Glomerular endothelial cell (primary cell): ENCODE measurements at places on chromosomes 3 and 15.

DNA sequence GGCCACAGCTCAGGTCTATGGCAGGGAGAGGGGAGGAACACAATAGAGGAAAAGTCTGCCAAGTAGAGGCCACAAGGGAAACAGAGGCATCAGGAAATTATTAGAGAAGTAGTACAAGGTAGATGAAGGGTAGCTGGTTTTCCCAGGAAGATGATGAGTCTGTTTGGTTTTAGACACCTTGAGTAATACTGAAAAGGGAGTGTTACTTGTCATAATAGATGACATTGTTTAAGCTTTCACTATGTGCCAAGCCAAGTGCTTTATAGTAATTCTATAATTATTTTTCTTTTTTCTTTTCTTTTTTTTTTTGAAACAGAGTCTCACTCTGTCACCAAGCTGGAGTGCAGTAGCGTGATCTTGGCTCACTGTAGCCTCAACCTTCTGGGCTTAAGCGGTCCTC lies 13.7 kb downstream of the PXK start:
- DNase-seq: no peak

GRCh38 chr3:15646851-15647511 lies 45.4 kb downstream of the BTD start:
- DNase-seq: peak; percentile 91

DNA sequence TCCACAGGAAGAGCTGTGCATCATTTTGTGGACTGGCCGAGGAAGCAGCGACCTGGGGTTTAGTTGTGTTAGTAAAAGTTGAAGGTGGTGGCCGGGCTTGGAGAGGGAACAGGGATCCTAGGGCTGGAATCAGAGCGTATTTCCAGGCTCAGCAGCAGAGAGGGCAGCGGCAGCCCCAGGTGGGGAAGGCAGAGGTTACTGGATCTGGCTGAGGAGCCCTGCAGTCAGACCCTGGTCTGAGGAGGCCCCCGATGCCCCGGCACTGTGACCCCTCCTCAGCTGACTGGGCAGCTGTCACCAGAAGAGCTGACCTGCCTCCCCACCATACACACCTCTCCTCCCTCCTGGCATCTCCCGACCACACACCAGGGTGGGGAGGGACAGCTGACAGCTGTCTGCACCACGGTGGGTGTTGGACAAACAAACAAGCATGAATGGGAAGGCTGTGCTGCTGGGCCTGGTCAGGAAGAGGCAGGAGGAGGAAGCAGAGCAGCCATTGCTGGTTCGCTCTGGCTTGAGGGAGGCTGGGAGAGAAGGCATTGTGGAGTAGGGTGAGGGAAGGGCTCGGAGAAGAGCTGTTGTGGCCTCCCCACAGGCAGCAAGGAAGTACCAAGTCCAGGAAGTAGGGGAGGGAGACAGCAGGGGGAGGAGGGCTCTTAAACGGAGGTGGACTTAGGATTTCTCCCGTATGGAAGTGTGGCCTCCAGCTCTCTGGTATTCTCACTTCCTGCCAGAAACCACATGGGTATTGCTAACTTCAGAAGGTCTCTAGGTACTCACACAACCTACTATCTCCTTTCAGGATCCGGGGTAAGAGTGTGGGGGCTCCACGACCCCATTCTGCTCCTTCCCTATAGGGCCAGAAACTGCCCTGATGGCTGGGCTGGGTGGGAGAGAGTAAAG lies 49.5 kb upstream of the HACD2 start:
- DNase-seq: no peak

- DNase-seq: no peak
These were observed 3.2 kb downstream of the ADIPOQ start for GRCh38 chr3:186845756-186846155.

DNA sequence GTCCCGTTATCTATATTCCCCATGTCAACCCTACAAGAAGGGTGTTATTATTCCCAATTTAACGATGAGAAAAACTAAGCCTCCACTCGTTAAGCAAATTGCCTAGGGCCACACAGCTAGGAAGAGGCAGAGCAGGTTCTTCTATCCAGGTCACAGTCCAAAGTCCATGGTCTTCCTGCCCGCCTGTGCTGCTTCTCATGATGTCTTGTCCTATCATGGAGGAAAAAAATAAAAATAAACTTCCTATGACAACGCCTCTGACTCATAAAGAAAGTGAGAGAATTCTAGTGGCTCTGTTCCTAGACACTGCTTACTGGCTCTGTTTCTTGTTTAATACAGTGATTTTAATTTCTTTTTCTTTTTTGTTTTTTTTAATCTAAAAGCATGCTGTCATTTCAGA lies 9.7 kb downstream of the COL8A1 start:
- DNase-seq: no peak

- no peak for DNase-seq
These were observed 13.5 kb upstream of the FILIP1L start for GRCh38 chr3:100127792-100128191.

DNA sequence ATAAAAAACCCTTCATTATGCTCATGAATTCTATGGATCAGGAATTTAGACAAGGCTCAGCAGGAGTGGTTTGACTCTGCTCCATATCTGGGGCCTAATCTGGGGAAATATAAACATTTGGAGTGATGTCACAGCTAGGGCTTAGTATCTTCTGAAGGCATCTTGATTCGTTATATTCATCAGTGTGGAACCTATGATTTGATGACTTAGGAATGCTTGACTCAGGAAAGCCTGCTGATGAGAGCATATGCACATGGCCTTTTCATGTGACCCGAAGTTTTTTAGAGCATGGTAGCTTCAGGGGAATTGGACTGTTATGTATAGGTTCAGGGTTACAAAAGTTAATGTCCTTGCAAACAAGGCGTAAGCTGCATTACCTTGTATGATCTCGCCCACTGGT lies 184.9 kb upstream of the LRRC3B start:
- no peak for DNase-seq

DNA sequence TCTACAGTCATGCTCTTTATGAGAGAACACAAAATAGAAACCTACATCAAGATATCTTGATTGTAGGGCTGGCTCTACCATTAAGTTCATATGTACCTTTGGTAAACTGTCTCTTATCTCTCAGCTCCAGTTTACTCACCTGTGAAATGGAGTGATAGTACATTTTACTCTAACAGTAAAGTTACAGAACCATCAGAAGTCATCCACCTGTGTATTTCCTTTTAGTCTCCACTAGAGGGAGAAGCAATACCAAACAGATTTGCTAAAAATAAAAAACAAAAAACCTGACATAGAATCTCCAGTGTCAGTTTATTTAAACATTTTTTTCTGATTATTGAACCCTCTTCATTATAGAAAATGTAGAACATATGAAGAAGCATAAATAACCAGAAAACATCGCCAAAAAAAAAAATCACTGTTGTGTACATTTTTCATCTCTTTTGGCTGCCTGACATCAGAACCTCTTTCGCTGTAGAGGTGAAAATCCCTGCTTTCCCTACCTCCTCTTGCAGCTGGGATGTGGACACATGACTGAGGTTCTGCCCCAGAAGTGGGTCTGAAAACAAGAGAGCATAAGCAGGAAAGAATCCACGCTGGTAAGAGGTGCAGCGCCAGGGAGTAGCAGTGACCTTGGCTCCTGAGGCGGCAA lies 48.7 kb upstream of the WDR72 start:
- DNase-seq: no peak

GRCh38 chr3:127909646-127910045 lies 5.4 kb upstream of the KBTBD12 start:
- no peak for DNase-seq

GRCh38 chr3:83500931-83501330 lies 1457.9 kb upstream of the CADM2 start:
- no peak for DNase-seq

DNA sequence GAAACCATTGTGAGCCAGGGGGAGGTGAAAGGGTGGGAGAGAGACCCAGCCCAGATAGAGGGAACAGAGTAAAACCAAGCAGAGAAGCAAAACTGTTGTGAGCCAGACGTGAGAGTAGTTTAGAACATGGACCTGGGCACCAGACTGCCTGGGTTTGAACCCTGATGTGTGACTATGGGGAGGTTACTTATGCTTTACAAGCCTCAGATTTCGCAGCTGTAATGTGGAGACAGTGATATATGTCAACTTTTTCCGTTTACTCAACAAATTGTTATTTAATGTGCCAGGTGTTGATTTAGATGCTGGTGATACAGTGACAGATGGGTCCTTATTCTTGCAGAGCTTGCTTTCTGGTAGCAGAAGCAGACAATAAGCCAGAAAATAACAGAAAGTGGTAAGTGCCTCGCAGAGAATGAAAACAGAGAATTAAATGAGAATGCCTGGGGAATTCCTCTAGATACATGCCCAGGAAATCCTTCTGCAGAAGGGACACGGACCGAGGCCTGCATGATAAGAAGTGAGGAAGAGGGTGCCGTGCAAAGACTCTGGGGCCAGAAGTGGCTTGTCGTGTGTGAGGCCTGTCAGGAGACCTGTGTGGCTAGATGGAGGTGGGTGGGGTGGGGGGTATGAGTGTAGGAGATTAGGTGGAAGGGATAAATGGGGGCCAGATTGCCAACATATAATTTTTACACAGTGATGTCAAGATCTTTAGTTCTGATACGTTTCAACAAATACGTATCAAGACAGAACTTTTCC lies 15.0 kb downstream of the KAT2B start:
- DNase-seq: no peak

- no peak for DNase-seq
These were observed 300.3 kb downstream of the GABRG3 start for GRCh38 chr15:27271258-27271657.

- DNase-seq: no peak
These were observed 63.2 kb downstream of the ASB7 start for GRCh38 chr15:100665570-100665969.

- DNase-seq: no peak
These were observed 42.6 kb downstream of the PPCDC start for GRCh38 chr15:75065851-75066509.

DNA sequence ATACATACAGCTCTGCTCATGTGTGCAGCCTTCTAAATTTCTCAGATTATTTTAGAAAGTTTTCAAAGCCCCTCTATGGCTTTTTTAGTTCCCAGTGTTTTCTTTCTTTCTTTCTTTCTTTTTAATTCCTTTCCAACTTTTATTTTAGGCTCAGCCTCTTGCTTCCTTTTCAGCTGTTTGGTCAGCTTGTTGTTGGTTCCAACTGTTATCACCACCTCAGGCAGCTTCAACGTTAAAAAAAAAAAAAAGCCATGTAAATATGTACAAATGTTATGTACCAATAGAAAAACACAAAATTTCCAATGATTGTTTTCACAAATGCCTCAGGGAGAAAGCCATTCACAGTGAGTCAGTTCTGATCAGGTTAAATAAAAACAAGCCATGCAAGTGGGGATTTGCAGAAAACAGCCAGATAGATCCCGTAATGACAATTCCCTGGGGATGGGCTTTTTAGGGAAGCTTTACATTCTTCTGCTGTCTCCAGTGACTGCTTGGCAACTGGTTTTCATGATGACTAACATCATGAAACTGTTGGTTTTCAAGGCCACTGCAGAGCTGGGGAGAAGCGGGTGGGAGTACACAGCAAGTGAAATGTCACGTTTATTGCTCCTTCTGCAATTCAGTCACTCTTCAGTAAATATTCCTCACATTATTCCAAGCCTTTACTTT lies 908.4 kb downstream of the EPHA3 start:
- DNase-seq: no peak

GRCh38 chr15:85709250-85709649 lies 85.5 kb downstream of the KLHL25 start:
- no peak for DNase-seq

GRCh38 chr3:62097121-62097520 lies 276.2 kb downstream of the FEZF2 start:
- no peak for DNase-seq

DNA sequence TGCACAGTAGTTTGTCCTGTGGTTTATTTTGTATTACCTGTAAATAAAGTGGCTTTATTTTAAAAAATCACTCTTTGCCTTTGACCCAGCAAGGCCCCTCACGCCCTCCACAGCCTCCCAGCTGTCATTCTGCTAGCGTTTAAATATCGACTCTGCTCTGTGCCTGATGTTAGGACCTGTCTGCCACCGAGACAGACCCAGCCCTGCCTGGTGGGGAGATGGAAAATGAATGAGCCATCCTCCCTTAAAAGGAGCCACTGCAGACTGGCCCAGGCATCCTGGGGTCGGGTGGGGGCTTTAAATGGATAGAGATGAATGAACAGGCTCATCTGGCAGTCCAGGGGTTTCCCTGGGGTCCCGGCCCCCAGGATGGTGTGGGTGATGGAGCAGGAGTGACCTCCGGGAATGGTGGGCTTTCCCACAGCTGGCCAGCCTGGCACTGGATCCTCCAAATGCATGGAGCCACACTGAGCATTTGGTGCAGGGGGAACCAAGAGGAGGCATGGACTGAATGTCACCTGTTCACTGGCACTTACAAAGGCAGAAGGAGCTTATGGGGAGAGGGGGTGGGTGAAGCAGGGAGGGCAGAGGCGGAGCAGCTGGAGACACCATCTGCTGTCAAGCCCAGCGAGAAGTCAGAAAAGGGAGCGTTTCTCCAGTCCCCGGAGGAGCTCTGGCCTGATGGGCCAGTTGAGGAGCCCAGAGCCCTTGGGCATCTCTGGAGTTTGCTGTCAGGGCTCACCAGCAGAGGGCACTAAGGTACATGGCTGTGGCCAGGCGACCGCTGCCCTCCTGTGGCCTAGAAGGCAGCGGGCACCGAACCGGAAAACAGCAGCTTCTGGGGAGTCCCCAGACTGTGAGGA lies 11.9 kb downstream of the GRM2 start:
- peak; percentile 9 for DNase-seq

- DNase-seq: no peak
These were observed 238.7 kb upstream of the EIF1B start for GRCh38 chr3:40070816-40071215.

DNA sequence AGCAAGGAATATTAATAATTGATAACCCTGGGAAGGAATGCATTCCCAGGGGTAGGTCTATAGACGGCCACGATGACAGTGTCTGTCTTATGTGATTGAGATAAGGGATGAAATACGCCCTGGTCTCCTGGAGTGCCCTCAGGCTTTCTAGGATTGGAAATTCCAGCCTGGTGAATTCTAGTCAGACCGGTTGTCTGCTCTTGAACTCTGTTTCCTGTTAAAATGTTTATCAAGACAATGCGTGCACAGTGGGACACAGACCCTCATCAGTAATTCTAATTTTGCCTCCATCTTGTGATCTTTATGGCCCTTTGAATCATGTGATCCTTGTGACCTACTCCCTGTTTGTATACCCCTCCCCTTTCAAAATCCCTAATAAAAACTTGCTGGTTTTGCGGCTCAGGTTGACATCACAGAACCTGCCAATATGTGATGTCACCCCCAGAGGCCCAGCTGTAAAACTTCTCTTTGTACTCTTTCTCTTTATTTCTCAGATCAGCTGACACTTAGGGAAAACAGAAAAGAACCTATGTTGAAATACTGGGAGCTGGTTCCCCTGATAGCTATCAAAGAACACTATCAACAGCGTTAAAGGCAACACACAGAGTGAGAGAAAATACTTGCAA lies 183.3 kb downstream of the PDE8A start:
- no peak for DNase-seq

GRCh38 chr15:44729408-44730127 lies 6.8 kb upstream of the TRIM69 start:
- no peak for DNase-seq

DNA sequence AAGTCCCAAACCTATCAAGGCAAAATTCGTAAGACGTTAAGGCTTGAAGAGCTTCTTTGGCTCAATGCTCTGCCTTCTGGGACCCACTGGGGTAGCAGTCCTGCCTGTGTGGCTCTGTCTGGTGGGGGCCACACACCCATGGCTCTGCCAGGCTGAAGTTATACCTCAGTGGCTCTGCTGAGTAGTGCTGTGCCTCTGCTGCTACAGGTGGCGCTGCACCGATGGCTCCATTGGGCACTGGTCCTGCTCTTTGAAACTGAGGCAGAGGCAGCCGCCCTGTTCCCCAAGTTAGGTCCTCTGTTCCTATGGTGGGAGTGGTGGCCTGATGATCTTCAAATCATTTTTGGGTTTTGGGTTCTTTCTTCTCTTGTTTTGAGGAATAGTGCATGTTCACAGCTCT lies 68.0 kb upstream of the AP4E1 start:
- DNase-seq: no peak

GRCh38 chr3:187673012-187673411 lies 2.8 kb upstream of the SST start:
- DNase-seq: no peak
